ENCODE measurements at places on chromosomes 13 and 19. TPM values are rescaled to one million over a fixed set of nuclear protein-coding genes. Genes with fewer than 3 reads are reported as not detected.
A peak's percentile ranks its signal among the peaks of the same experiment; 100 is the strongest.

GRCh38 chr13:78868991-78869390 is 210.0 kb upstream of the OBI1 start:
- no peak for DNase-seq
- H3K27me3 ChIP-seq: no peaks in the 10 kb centered on the region
- H3K4me1 ChIP-seq: no peaks in the 10 kb centered on the region
- no peak overlapping the region for H3K4me3 ChIP-seq
- H3K36me3 ChIP-seq: no peaks in the 10 kb centered on the region

DNA sequence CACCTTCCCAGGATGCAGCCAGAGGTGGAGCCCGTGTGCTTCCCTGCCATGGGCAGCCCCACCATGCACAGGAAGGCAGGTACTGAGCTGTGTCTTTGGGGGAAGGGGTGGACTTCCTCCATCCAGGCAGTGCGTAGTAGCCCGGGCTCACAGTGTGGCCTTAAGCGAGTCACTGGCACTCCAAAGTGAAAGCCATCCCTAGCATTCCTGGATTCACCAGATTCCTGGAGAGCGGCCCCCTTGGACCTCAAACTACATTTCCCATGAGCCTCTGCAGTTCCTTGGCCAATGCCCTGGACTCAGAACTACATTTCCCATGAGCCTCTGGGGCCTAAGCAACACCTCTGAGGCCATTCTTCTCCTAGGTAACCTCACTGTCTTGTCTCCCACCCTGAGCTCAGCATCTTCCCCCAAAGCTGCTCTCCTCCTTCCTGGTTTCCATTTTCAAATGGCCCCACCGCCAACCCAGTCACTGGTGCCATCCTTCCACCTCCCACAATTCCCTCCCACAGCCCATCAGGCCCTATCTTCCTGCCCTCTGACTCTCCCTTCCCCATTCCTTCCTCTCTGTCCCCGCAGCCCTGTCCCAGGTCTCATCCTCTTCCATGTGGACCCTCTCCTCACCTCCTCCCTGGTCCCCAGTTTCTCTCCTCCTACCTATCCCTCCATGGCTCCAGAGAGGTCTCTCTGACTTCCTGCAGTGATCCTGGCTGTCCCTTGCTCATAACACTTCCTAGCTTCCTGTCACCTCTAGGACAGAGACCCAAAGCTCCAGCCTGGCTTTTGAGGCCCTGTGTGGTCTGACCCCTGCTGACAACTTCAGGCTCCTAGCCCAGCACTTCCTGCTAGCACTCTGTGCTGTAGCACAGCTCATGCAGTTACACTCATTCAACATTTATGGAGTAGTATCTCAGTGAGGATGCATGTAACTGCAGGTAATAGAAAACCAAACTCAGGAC is at the start of gene C19orf81:
Gene C19orf81, plus strand, starts transcription at position 13 of the 959 bp plus-strand sequence. Its CDS starts 0 bp downstream, at position 13.
- no peak within 1 kb of the TSS for H3K4me3 ChIP-seq
- H3K36me3 ChIP-seq: no peaks in the 10 kb centered on the region
- no peak within 1 kb of the TSS for H3K27ac ChIP-seq
- peaks cover 1% of the 10 kb centered on the region for H3K27me3 ChIP-seq
- DNase-seq: no peak
- H3K4me1 ChIP-seq: no peaks in the 10 kb centered on the region

DNA sequence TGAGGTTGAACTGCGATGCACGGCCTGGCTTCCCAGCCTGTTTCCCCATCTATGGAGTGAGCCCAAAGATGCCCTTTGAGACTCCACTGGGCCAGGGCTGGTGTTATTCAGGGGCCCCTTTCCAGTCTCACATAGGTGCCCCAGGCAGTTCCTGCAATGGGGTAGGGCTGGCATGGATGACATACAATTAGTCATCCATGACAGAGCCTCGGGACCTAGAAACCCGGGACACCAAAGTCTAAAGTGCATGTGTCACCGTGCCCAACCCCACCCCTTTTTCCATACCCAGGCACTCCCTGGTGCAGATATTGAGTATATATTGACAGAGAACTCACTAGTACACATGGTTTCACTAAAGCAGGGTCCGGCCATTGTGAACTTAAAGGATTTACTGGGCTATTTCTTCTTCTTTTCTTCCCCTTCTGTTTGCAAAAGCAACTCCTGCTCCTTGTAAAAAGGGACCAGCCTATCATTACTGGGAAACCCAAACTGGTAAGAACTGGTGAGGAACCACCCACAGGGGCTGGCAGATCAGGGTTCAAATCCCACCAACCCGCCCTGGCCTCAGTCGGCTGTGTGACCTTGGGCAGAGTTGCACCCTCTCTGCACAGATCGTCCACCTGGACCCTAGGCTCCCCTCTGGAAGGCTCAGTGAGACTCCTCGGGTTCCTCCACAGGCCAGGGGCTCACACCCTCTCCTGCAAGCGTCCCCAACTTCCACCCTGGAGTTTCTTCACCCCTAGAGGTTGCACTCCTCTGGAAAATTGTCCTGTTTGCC is 2.7 kb downstream of the B3GNT3 start:
- H3K4me3 ChIP-seq: 0 out of 2 replicates have a peak overlapping the region, but pooled peaks have one; percentile 8
- H3K4me1 ChIP-seq: 0 out of 2 replicates have a peak, but pooled peaks cover 2% of the 10 kb centered on the region
- H3K36me3 ChIP-seq: no peaks in the 10 kb centered on the region
- DNase-seq: peak; percentile 68

DNA sequence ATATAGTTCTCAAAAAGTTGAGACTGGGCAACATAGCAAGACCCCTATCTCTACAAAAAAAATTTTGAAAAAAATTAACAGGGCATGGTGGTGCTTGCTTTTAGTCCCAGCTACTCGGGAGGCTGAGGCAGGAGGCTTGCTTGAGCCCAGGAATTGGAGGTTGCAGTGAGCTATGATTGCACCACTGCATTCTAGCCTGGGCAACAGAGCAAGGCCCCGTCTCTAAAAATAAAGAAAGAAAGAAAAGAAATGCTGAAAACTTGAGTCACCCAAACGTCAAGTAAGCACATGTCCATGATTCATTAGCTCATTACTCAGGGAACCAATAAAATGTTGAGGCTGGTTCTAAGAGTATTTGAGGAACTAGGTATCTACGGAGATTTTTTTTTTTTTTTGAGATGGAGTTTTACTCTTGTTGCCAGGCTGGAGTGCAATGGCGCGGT is 33.9 kb upstream of the SEMA6B start:
- no peaks in the 10 kb centered on the region for H3K27me3 ChIP-seq
- no peaks in the 10 kb centered on the region for H3K4me1 ChIP-seq
- DNase-seq: no peak
- no peak overlapping the region for H3K27ac ChIP-seq
- no peak overlapping the region for H3K4me3 ChIP-seq

DNA sequence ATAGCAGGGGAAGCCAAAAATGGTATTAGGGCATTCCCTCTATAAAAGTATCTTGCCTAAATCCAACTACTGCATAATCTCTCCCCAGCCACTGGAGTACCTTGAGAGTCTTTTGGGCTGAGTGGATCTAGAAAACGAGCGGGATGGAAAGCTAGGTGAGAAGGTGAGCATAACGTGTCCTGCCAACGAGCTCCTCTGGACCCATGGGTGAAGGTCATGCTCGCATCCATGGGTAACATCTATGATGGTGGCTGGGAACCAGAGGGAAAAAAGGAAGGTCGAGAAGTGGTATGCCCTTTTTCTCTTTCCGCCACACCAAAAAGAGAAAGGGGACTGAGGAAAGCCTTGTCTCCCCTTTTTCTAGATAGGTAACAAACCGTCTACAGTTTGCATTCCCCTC is 63.0 kb downstream of the ZNF208 start:
- no peak overlapping the region for H3K27ac ChIP-seq
- no peaks in the 10 kb centered on the region for H3K27me3 ChIP-seq
- H3K4me3 ChIP-seq: no peak overlapping the region
- H3K36me3 ChIP-seq: no peaks in the 10 kb centered on the region
- H3K4me1 ChIP-seq: no peaks in the 10 kb centered on the region

DNA sequence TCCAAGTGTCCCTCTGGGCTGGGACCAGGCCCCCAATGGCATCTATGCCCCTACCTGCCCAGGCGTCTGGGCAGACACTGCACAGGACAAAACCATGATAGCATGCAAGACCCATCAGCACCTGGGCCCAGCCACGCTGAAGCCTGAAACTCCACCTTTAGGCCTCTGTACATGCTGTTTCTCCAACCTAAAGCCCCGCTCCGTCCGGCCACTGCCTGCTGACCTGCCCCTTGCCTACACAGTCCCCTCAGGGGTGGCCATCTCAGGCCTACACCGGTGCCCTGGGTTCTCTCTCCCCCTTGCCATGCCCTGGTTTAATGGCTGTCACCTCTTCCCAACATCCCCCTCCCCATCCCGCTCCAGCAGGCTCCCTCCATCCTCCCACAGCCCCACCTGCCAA is 15.3 kb downstream of the GJA3 start:
- H3K27ac ChIP-seq: no peak overlapping the region
- no peaks in the 10 kb centered on the region for H3K27me3 ChIP-seq
- H3K4me1 ChIP-seq: no peaks in the 10 kb centered on the region
- DNase-seq: no peak

DNA sequence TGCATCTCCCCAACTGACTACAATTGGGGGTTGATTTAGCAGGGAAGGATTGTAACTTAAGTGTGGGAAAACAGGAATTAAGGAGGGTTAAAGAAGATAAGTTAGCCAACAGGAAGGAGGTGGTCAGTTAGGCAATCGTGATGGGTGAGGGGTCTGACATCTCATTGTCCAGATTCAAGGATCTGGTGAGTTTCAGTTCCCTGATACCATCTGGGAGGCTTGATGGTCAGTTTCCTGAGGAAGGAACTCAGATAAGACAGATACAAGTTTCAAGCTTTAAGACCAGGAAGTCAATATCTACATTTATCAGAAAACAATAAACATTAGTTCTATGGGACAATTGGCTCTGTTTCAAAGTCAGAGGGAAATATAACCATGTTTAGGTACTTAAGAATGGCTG is 601.8 kb downstream of the SLITRK6 start:
- H3K27ac ChIP-seq: no peak overlapping the region
- H3K36me3 ChIP-seq: no peaks in the 10 kb centered on the region
- no peaks in the 10 kb centered on the region for H3K4me1 ChIP-seq
- no peak for DNase-seq
- H3K4me3 ChIP-seq: no peak overlapping the region

GRCh38 chr13:40316301-40316700 is 350.1 kb downstream of the FOXO1 start:
- H3K27me3 ChIP-seq: no peaks in the 10 kb centered on the region
- no peaks in the 10 kb centered on the region for H3K4me1 ChIP-seq
- H3K27ac ChIP-seq: no peak overlapping the region
- H3K36me3 ChIP-seq: no peaks in the 10 kb centered on the region

DNA sequence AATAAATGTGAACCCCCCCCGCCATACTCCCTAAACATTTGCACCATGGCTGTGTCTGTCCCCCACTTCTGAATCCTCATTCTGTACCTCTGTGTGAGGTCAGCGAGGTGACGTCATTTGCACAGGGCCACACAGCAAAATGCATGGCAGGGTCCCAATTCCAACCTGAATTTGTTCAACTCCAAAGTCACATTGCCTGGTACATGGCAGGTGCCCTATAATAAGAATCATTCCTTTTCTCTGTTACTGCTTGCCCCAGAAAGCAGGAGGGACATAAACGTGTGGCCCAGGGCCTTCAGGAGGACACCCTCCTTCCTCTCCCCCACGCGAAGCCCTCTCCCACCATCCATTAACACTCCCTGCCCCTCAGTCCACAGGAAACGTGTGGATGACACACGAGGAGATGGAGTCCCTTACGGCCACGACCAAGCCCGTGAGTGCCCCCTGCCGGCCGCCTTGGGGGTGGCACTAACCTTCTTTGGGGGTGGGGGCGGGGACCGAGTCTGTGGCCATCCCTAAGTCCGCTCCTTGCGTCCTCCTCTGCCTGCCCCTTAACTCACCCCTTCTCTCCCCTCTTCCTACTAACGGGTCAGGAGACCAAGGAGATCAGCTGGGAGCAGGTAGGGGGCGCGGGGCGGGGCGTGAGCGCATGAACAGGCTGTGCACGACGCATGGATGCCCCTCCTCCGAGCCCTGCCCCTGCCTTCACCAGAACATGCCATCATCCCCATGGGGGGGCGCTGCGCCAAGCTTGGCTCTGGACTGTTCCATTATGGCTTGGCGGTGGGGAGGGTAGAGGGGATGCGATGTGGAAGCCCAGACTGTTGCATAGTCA is 9.4 kb downstream of the HRC start:
- H3K4me1 ChIP-seq: no peaks in the 10 kb centered on the region
- H3K36me3 ChIP-seq: no peaks in the 10 kb centered on the region
- H3K27ac ChIP-seq: no peak overlapping the region

GRCh38 chr13:58369936-58370335 is 738.4 kb downstream of the PCDH17 start:
- no peak for DNase-seq
- H3K27ac ChIP-seq: no peak overlapping the region
- H3K4me1 ChIP-seq: no peaks in the 10 kb centered on the region
- no peaks in the 10 kb centered on the region for H3K36me3 ChIP-seq

DNA sequence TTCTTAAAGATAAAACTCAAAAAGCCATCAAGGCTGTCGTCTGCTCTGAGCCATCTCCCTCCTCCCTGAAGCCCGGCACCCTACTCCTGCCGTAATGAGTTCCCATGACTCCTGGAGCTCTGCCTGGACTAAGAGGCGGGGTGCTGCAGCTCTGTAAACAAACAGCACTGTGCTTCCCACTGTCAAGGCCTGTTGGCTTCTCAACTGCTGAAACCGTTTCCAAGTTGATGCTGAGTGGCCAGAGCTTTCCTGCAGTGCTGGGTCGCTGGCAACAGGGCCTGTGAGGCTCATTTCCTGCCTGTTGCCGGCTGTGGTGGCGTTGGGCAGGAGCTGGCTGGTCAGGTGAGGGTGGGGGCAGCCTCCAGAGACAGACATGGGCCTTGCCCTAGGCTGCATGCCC is 26.7 kb upstream of the ISYNA1 start:
- DNase-seq: no peak
- no peaks in the 10 kb centered on the region for H3K27me3 ChIP-seq
- peaks cover 26% of the 10 kb centered on the region for H3K4me1 ChIP-seq
- H3K27ac ChIP-seq: no peak overlapping the region
- H3K4me3 ChIP-seq: no peak overlapping the region
- H3K36me3 ChIP-seq: no peaks in the 10 kb centered on the region

- no peak overlapping the region for H3K4me3 ChIP-seq
- H3K27me3 ChIP-seq: no peaks in the 10 kb centered on the region
- no peaks in the 10 kb centered on the region for H3K36me3 ChIP-seq
- no peak for DNase-seq
- no peak overlapping the region for H3K27ac ChIP-seq
Measured at GRCh38 chr13:108326309-108326708, 56.8 kb downstream of the TNFSF13B start.

- no peaks in the 10 kb centered on the region for H3K27me3 ChIP-seq
- no peak for DNase-seq
- H3K36me3 ChIP-seq: no peaks in the 10 kb centered on the region
- H3K4me1 ChIP-seq: no peaks in the 10 kb centered on the region
Measured at GRCh38 chr13:93736909-93737308, 510.3 kb downstream of the GPC6 start.

GRCh38 chr13:73324842-73325722 is 266.3 kb downstream of the KLF5 start:
- H3K36me3 ChIP-seq: no peaks in the 10 kb centered on the region
- H3K27ac ChIP-seq: no peak overlapping the region
- H3K4me3 ChIP-seq: no peak overlapping the region
- no peaks in the 10 kb centered on the region for H3K27me3 ChIP-seq

- H3K27me3 ChIP-seq: no peaks in the 10 kb centered on the region
- H3K36me3 ChIP-seq: no peaks in the 10 kb centered on the region
- no peaks in the 10 kb centered on the region for H3K4me1 ChIP-seq
- DNase-seq: no peak
- H3K27ac ChIP-seq: peak overlapping the region; percentile 29
- no peak overlapping the region for H3K4me3 ChIP-seq
Measured at GRCh38 chr13:80037505-80037888, 303.4 kb downstream of the SPRY2 start.

- H3K36me3 ChIP-seq: no peaks in the 10 kb centered on the region
- no peak overlapping the region for H3K27ac ChIP-seq
- H3K4me1 ChIP-seq: no peaks in the 10 kb centered on the region
- no peak overlapping the region for H3K4me3 ChIP-seq
Measured at GRCh38 chr13:44763615-44764301, 187.6 kb upstream of the TSC22D1 start.

LILRA1 gene
- total RNA-seq: not detected

LRRC63 gene
- total RNA-seq: 0.15 TPM

CEACAM3 gene
- not detected for total RNA-seq

DLL3 gene
- total RNA-seq: 76.9 TPM

LAIR1 gene
- total RNA-seq: 0.05 TPM
